ENCODE measurements at places on chromosomes 5 and 9.

- DNase-seq: no peak
Measured at GRCh38 chr5:118249386-118249785, 739.0 kb downstream of the DTWD2 start.

- DNase-seq: no peak
Measured at GRCh38 chr9:103988821-103989220, 105.3 kb upstream of the SMC2 start.

DNA sequence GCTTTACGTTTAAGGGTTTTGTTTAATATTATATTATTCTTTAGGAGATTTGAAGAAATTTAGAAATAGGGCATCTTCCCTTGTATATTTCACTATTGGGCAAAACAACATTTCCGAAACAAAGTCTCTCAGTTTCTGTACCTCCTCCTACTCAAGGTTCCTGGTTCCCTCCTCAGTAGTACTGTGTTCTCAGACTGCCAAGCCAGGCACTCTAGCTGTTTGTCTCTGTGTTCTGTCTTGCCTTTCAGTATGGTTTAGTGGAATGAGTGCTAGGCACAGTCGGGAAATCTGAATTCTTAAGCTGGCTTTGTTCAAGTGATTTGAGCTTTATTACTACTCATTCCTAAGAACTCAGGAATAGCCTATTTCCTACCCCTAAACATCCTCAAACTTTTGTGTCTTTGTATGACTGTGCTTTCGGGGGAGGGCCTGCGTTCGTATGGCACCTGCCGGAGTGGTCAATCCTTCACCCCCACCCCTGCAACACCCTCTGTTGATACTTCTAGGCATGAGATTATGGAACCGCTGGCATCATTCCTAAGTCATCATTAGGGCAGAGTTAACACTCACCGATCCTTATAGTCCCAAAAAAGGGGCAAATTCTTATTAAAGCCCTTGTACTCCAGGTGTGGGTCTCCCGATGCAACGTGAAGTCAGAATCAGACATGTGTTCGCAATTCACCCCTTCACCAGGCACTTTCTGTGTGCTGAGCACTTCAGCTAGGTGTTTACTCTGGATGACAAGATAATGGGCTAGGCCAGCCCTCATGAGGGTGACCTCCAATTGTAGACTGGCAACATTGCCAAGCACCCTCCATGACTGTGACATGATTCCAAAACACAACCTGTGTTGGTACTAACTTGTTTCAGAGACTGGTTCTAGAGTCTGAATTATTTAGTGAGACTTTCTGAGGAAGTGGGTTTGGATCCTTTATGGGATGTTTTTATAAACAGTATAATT, 24.5 kb downstream of the SNX18 start:
- DNase-seq: no peak

DNA sequence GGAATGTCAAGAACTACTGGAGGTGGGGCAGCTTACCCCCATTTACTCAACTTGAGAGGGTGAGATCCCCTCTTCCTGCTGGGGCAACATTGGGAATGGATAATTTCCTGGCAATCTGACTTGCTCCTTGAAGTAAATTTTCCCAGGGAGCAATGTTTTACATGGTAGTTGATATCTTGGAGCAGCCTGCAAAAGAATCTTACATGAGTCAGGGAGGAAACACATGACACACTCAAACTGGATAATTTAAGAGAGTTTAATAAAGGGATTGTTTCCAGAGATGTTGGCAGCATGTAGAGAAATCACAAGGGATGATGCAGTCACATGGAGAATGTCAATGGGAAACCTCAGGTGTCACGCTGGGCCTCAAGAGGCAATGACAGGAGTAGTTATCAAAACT, 212.5 kb downstream of the GAS1 start:
- no peak for DNase-seq

DNA sequence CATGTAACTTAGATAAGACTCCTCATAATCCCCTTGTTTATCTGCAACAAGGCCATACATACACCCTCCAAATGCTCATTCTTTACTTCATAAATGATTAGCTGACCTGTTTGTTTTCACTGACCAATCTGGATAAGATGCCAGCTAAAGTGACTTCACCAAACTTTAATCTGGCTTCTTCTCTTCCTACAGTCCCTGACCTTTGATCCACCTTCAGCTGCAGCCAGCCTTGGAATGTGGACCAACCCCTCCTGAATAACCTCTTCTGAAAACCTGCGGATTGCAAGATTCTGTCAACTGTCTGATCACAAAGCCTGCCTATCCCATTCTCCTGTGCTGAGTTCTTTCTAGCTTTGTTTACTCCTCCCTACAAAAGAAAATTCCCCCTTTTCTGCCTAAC, 476.8 kb downstream of the LRRC70 start:
- DNase-seq: no peak

DNA sequence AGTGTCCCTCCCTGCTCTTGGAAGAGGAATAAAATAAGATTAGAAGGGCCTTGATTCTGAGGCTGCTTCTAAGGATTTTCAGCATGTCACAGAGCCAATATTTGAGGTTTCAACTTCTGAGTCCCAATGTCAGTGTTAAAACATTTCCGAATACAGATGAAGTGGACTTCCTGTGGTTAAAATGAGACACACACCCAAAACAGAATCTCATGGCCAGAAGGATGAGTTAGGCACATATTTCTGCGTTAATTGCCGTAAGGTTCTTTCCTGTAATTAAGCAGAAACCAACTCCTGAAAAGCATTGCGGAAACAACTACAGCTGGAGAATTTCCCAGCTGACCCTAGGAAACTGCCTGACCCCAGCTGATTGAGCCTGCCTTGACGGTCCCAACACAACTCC, 10.4 kb upstream of the ZNF354B start:
- no peak for DNase-seq

DNA sequence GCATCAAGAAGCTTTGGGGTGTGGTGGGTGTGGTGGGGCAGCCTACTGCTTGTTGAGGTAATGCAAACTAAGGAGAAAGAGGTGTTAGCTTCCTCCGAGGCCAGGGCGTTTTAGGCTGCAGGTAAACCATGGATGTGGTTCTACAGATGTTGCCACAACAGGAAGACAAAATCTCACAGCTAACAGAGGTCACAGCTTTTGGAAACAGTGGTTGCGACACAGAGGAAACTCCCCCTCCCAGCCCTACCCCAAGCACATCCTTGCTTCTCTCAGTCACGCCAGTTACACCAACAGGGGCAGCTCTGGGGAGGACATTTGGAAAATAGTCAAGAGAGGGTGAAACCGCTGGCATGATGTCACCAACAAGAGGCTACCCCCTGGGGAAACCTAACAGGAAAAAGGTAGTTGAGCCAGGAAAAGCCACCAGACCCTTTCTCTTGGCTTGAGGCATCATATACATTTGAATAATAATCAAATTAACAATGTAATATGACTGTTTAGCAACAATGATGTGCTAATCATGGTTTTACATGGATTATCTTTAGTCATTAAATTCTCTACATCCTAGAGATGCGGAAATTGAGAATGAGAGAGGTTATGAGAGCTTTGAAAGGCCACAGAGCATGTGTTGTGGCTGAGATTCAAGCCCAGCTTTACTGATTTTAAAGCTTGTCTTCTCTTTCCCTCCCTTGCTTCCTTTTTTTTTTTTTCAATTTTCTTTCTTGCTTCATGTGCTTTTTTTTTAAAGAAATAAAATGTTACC, 82.2 kb upstream of the IL12B start:
- no peak for DNase-seq

DNA sequence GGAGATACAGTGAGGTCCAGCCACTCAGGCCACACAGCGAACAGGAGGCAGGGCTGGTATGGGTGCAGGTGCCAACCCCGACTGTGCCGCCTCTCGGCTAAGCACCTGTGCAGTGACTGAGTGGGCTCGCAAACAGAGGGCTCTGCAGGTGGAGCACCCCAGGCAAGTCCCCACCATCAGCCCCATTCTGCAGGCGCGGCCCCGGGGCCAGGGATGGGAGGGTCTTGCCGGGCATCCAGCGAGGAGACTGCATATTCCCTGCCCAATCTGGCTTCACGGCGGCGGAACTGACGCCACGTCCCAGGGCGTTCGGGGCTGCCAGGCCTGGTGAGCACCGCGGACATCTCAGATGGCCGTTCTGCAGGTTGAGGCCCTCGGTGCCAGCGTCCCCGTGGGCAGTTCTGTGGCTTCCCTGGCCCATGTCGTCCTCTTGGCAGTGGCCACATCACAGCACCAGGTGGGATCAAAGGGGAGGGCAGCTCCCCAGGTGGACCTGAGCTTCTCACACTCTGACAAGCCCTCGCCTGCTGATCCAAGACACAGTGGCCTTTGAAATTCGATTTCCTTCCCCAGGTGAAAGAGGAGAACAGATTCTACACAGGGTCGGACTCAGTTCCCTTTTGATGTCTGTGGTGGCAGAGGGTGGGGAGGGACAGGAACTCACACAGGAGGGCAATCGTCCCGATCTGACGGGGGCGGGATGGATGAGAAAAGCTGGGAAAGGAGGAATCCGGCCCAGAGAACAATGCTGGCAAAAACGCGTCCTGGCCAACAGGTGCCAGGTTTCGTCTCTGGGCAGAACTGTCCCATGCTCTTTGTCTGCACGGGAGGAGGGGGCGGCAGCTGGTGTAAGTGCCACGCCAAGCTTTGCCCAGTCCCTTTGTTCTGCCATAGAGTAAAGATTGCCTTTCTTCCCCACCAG, 18.8 kb downstream of the DBH start:
- DNase-seq: no peak

GRCh38 chr5:168681556-168682183, 102.5 kb upstream of the PANK3 start:
- DNase-seq: no peak

- DNase-seq: no peak
Measured at GRCh38 chr5:143662020-143662419, 149.9 kb upstream of the HMHB1 start.

GRCh38 chr5:139670369-139671095, 22.4 kb downstream of the CXXC5 start:
- peak; percentile 74 for DNase-seq

- peak; percentile 44 for DNase-seq
Measured at GRCh38 chr9:136882109-136882946, 4.0 kb upstream of the TRAF2 start.

DNA sequence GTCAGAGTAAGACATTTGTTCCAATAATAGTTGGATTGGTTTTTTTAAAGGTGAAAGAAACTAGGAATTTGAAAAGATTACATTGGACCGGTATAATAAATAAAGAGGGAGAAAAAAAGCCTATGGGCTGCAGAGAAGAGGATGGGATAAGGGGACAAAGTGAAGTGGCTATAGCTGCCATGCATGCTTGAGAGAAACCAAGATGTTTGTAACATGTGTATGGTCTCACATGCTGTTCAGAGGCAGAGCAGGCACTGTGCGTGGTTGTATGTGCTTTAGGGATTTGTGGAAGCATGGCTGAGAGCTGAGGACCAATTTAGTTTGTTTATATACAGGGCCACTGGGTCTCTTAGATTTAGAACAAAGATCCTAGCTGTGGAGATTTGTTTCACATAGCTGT, 32.7 kb downstream of the LNPEP start:
- no peak for DNase-seq

DNA sequence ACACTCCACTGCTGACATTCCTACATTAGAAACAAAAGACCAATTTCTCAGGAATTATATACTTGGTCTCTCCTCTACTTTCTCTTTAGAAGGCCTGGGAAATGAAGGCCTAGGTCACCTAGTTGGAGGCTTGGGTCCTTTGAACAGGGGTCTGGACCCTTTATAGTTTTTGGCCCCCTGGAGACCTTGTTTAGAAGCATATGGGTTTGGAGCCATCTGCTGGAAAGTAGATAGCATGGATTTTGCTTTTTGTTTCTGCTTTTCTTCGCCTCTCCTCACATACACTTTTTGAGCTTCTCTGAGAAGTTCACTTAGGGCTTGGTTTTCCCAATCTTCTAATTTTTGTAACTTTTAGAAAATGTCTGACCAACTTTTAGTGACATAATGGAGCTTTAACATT, 67.1 kb upstream of the CDK20 start:
- no peak for DNase-seq

GRCh38 chr5:134090522-134090921, 24.0 kb upstream of the TCF7 start:
- DNase-seq: no peak

DNA sequence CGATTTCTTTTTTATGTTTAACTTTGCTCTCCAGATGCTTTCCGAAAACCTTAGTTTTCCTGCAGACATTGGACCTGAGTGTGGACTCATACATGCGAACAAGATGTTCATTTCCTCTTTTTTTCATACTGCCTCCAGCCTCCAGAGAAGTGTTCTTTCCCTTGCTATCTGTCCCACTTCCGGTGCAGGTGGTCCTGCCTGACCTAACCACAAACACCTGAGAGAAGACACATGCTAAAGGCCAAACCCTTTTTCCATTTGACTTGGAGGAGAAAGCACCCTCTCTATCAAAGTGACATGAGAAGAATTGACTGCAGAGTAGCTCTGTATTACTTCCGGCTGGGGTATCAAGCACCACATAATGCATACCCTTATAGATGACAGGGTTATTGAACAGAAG, 334.0 kb downstream of the ARHGEF28 start:
- no peak for DNase-seq

GRCh38 chr9:227860-228259, 13.2 kb downstream of the DOCK8 start:
- DNase-seq: no peak
